Stimulated activated CD4-positive, alpha-beta T cell treated with anti-CD3 and anti-CD28 coated beads, Interleukin-1b, Interleukin-23, amount 100 ng/mL, for 1 hour (primary cell): ENCODE measurements at places on chromosomes 3 and 15.

DNA sequence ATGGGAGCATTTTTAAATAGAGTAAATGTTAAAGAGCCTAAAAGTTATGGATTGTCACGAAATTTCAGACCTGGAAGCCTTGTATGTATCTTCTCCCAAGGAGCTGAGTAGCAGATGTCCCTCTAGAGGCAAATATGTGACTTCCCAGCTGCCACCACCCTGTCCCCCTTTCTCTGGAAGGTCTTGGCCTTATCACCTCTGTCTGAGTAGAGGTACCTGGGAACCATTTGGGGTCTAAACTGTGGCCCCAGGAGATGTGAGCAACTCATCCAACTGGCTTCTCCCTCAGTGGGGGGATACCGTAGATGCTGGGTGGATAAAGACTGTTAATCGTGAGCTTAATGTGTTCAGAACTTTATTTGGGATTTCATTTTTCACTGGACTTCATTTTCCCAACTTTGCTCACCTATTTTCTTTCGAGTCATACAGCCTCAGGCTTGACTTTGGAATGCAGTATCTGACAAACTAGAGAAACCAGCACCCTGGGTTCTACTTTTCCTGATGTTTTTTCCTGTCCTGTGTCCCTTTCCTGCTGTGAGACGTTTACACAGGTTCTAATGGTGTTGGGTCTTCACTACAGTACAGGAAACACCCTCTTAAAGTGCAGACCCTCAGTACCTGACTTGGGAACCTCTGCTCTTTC lies 53.3 kb upstream of the CCR4 start:
- no peak for DNase-seq

GRCh38 chr3:112092496-112093179 lies 6.4 kb downstream of the C3orf52 start:
- no peak for DNase-seq

GRCh38 chr3:113275929-113276750 lies 64.8 kb downstream of the BOC start:
- DNase-seq, result no peak

GRCh38 chr15:38227941-38228340 lies 24.7 kb upstream of the SPRED1 start:
- DNase-seq, result no peak

DNA sequence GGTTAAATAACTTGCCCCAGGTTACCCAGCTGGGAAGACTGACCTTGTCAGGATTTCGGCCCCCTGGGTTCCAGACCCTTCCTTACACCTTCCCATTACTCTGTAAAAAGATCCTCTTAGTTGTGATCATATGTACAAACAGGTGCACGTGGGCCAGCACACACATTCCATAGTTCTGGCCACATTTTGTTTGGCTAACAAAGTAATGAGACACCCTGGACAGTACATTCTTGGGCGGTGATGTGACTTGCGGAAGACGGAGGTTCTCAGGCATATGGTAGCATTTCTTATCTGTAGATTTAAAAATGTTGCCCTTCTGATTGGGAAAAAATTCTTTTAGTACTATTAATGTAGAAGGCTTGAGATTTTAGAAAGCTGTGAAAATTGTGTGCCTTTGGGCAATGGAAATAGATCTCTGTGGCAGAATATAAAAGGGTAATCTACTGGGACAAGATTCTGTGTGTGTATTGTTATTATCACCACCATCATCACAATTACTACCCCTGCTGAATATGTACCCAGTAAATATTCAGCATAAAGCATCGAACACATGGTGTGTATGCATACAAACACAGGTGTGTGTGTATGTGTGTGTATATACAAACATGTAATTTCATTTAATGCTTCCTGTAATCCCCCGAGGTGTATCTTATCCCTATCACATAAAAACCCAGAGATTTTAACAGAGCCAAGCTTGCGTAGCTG lies 205.4 kb upstream of the UBE2E1 start:
- no peak for DNase-seq

- DNase-seq, result no peak
These were observed 94.8 kb upstream of the ANKRD28 start for GRCh38 chr3:15892311-15893227.

- DNase-seq, result no peak
These were observed 20.3 kb downstream of the XXYLT1 start for GRCh38 chr3:195250473-195251251.

- no peak for DNase-seq
These were observed 457.1 kb downstream of the SQOR start for GRCh38 chr15:46091860-46092450.

- DNase-seq, result no peak
These were observed 1.8 kb downstream of the VPS13C start for GRCh38 chr15:62058327-62059028.

- DNase-seq, result no peak
These were observed 37.4 kb upstream of the AGBL1 start for GRCh38 chr15:86042226-86042625.

DNA sequence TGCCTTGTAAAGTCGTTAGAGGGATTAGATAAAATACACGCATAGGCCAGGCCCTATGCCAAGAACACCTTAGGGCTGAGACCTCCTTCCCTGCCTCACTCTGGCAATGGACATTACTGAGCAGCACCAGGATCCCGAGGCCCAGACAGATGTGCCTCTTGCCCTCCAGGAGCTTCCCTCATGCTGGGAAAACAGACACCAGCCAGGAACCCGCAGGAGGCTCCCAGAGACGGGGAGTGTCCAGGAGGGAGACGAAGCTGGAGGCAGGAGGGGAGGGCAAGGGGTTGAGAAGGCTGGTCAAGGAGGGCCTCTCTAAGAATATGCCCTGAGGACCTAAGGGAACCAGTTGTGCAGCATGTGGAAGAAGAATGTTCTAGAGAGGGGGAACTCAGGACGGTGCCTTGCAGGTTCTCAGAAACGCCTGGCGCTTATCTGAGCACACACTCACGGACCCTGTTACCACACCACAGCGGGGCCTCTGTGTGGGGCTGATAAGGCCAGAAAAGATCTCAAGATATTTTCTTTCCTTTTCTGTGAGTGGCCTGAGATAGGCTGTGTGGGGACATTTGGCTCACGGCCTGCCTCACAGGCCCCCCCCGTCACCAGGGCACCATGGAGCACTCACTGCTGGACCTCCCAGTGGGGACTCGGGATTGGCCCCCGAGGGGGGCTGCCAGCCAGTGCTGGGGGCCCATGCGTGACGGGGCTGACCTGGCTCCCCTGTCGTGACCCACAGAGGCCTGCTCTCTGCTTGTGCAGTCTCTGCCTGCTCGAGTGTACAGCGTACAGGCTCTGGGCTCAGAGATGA lies 22.0 kb upstream of the CYP11A1 start:
- DNase-seq, result no peak

DNA sequence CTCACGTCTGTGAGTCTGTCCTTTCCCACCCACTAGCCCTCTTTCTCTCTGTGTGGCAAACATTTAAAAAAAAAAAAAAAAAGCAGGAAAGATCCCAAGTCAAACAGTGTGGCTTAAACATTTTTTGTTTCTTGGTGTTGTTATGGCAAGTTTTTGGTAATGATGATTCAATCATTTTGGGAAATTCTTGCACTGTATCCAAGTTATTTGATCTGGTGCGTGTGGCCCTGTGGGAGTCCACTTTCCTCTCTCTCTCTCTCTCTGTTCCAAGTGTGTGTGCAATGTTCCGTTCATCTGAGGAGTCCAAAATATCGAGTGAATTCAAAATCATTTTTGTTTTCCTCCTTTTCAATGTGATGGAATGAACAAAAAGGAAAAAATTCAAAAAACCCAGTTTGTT lies 97.7 kb downstream of the GAP43 start:
- DNase-seq, result no peak

- DNase-seq, result no peak
These were observed 8.2 kb upstream of the SNTN start for GRCh38 chr3:63644212-63644797.

- DNase-seq, result no peak
These were observed 266.2 kb upstream of the ROPN1 start for GRCh38 chr3:124258057-124258500.

GRCh38 chr3:185046603-185047002 lies 106.3 kb downstream of the C3orf70 start:
- no peak for DNase-seq

DNA sequence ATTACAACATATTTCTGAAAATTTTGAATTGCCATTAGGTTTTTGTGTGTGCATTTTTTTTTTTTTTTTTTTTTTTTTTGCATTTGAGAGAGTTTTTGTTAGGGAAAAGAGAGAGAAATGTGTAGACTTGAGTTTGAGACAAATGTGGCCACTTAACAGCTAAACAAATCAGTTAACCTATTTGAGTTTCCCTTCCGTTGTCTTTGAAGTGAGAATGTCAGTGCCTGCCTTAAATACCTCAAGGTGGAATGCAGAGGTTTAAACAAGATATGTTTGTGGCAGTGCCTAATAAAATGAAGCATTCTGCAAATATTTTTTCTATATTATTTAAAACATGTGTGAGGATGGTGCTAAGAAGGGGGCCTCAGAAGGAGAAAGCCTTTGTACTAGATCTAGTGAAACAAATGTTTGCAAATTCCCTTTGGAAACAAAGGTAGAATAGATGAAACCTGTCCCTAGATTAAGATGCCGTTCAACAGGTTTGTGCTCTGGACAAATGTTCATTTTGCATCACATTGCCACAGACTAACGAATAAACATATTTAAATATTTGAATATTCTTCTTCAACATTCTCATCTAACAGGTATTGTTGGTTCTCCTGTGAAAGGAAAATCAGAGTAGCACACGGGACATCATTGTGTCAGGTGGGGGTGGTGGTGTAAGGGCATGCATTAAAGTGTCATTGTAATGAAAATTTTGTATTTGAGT lies 80.7 kb downstream of the SATB1 start:
- no peak for DNase-seq

- DNase-seq, result no peak
These were observed 562.8 kb downstream of the NAALADL2 start for GRCh38 chr3:175421902-175422301.

- DNase-seq, result no peak
These were observed 151.5 kb downstream of the LRRK1 start for GRCh38 chr15:101070502-101071273.

GRCh38 chr3:12363397-12364195 lies 74.7 kb downstream of the PPARG start:
- no peak for DNase-seq

- DNase-seq, result no peak
These were observed 61.6 kb downstream of the ATP1B3 start for GRCh38 chr3:141938011-141938500.

GRCh38 chr3:172680684-172681083 lies 30.2 kb downstream of the NCEH1 start:
- no peak for DNase-seq

- no peak for DNase-seq
These were observed 88.6 kb downstream of the NR1I2 start for GRCh38 chr3:119870512-119870911.

- DNase-seq, result no peak
These were observed 150.7 kb downstream of the AKAP13 start for GRCh38 chr15:85531083-85531482.

GRCh38 chr3:142977399-142977728 lies 13.9 kb upstream of the PAQR9 start:
- no peak for DNase-seq

- no peak for DNase-seq
These were observed 126.7 kb downstream of the SERPINI1 start for GRCh38 chr3:167862104-167862730.

- no peak for DNase-seq
These were observed 203.6 kb downstream of the ROBO1 start for GRCh38 chr3:79564192-79564591.

GRCh38 chr3:195897081-195897852 lies 11.1 kb downstream of the TNK2 start:
- DNase-seq, result no peak

DNA sequence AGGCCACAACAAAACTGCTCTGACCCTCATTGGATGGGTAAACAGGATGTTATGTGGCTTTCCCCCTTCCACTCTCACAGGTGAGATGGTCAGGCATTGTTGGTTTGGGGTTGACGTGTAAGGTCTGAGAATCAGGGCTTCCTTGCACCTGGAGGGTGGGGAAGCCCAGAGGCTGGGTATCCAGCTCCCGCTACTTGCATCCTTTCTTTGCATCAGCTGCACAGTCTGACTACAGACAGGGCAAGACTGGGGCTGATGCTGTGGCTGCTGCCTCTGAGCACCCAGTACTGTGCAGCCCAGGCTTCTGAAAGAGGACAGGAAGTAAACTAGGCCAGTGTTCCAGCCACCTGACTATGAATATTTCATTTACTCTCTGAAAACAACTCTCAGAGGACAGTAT lies 58.0 kb upstream of the ATP2B2 start:
- DNase-seq, result no peak

- no peak for DNase-seq
These were observed 43.3 kb downstream of the TGFBR2 start for GRCh38 chr3:30649572-30650318.

DNA sequence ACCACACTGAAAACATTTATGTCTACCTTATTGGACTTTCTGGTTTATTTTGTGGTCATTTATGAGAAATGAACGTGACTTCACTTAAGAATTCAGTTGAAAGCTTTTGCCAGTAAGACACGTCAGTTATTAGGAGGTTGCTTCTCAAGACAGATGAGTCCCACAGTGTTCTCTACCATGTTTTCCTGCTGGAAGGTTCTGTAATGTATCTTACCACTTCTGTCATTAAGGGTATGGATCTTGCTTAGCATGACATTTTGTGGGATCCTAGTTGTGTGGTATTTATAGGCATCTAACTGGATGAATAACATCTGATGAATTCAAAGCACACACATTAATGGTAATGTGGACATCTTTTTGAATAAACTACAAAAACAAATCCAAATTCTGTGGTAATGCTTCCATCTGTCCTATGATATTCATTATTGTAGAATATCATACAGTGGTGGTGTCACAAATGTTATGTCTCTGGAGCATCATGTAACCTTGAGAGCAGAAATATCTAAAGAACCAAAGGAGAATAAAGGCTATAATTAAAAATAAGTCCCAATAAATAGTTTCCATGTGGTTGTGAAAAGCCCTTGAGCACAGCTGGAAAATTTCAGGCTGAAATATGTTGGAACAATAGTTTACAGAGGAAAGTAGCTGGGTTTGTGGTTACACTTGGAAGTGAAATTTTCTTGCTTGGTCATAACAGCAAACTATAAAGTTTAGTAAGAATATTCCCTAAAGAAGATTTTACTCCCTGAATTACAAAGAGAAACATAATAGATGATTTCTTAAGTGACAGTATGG lies 61.5 kb downstream of the C3orf38 start:
- no peak for DNase-seq

DNA sequence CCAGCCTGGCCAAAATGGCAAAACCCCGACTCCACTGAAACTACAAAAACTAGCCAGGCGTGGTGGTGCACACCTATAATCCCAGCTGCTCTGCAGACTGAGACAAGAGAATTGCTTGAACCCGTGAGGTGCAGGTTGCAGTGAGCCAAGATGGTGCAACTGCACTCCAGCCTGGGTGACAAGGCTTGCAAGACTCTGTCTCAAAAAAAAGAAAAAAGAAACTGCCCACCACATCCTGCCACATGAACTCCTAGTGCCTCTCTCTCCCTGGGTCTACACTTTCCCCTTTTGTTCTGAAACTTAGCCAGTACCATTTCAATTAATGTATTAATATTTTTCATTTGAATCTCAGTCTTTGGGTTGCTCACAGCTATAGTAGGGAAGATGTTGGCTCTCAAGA lies 192.2 kb upstream of the MME start:
- no peak for DNase-seq

GRCh38 chr3:52420388-52420787 lies 24.5 kb downstream of the SEMA3G start:
- no peak for DNase-seq

- DNase-seq, result no peak
These were observed 271.0 kb upstream of the TBL1XR1 start for GRCh38 chr3:177468331-177468730.
